ENCODE measurements at places on chromosomes 7 and 10. TPM values are rescaled to one million over a fixed set of nuclear protein-coding genes. Genes with fewer than 3 reads are reported as not detected.

DNA sequence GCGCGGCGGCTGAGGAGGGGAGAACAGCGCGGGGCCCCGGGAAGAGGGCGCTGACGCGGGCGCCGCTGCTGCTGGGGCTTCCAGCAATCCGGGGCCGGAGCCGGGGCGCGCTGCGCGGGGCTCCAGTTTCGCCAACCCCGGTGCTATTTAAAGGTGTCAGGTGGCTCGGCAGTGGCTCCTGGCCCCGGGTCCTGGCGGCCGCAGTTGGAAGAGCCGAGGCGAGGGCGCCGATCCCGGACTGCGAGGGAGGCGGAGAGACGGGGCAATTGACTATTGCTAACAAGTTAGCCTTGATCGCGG lies 347 bp downstream of the LBX1 start:
- DNase-seq = peak; percentile 87

- DNase-seq = no peak
These were observed 180.5 kb downstream of the SUGCT start for GRCh38 chr7:40315277-40315676.

- no peak for DNase-seq
These were observed 126.5 kb downstream of the FANK1 start for GRCh38 chr10:126022841-126023240.

DNA sequence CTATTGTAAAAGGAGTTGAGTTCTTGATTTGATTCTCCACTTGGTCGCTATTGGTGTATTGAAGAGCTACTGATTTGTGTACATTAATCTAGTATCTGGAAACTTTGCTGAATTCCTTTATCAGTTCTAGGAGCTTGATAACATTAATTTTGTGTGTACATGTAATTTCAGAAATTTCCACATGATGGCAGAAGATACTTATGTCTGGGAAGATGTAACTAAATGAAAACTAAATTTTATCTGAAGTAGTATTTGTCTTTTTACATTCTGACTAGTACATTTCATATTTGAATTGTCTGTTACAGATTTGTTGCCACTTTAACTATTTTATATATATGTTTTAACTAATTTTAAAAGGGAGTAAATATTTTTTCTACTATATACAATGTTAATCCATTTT lies 27.6 kb downstream of the SDHAF3 start:
- no peak for DNase-seq

DNA sequence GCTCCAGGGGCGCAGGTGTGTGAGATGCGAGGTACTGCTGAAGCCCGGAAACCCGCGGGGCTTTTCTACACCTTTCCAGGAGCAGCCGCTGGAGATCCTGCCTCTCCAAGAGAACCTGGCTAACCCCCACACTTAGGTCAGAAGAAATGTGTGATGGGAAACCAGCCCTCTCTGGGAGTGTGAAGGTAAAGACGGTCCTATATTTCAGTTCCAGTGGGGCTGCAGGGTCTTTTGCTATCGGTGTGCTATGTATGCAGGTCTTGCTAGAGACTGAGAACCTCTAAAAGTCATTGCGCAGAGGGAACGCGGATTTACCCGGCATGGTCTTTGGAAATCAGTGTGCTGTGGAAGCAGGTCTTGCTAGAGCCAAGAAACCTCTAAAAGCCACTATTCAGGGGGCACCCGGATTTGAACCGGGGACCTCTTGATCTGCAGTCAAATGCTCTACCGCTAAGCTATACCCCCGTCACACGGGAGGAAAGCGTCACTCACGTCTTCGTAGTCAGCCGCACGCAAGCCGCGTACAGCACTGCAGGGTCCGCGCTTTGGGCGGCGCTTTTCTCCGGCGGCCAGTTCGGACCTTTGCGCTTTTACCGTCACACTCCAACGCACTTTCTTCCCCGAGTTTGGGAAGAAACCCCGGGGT lies 46.0 kb downstream of the ZNF777 start:
- peak; percentile 31 for DNase-seq

GRCh38 chr7:141145630-141145982 lies 71.7 kb downstream of the TMEM178B start:
- no peak for DNase-seq

DNA sequence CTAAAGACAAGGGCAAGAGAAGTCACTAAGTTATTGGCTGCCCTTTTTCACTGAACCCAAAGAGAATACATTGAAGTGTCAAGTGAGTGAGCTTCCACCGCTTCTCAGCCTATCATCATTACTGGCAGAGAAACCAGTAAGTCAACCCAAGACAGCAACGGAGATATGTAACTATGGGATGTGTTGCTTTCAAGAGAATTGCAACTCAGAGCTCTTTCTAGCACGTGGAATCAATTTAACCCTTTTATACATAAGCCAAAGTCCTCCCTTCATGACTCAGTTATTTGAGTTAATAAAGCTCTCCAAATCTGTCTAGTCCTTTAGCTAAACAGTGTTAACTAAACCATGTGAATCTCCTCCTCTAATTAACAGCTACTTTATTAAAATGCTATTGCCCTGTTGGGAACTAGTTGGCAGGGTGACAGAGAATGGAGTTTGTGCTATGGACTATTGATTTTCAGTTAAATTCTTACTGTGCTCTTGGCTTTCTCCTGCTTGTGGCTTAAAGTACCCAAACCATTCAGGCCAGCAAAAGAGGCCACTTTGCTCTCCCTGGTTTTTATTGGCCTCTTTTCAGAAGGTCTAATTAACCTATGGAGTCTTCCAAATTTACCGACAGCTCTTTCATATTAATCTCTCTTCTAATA lies 287.7 kb downstream of the NRG3 start:
- DNase-seq = no peak

Gene AGAP9
- total RNA-seq = 3.9 TPM

Gene TET1
- total RNA-seq = 1.7 TPM

Gene CALHM1
- total RNA-seq = not detected
